ENCODE measurements at places on chromosomes 2 and 18.

GRCh38 chr2:28810384-28811285, at the start of gene SPDYA:
Gene SPDYA, plus strand, starts transcription at chr2:28810834. Its CDS starts 5,181 bp downstream, at chr2:28816015.
- DNase-seq = peak; percentile 76

- no peak for DNase-seq
These were observed 144.7 kb upstream of the STK17B start for GRCh38 chr2:196316050-196316430.

DNA sequence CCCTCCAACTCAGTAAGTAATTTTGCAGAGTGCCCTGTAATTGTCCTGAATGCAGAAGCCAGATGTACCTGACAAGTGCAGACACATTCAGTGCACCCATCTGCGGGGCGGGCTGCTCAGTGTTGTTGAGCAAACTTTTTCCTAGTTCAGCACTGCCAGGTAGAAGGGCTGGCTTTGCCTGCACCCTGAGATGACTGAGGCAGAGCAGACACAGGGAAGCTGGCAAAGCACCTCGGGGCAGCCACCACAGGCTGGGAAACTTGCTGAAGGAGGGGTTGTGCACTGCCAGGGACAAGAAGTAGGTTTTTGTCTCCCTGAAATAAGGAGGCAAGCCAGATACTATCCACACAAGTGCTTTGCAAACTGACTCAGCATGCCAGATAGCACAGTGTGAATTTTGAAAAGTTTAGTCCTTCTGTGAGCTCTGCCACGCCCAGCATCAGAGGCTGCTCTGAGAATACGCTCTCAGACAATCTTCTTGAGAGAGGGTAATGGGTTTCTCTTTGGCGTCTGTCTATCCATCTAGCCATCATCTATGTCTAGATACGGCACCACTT, 62.3 kb downstream of the SOWAHC start:
- DNase-seq = no peak

DNA sequence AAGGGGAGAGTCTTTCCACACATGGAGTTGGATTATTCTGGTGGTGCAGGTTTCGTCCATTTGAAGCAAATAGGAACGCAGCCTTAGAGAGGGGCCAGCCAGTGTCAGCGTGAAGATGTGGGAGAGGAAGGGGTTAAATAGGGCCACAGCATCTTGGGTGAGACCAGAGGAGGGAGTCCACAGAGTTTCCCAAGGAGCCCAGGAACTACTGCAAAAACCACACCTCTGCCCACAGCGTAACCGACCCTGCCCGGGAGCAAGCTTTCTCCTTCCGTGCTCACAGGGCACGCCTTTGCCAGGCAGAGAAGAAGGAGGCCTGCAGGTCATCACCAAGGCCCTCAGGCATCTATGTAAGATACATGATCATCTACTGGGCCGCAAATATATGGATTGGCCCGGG, 314.5 kb downstream of the AGAP1 start:
- no peak for DNase-seq

- DNase-seq = peak; percentile 63
These were observed 24.1 kb downstream of the USP40 start for GRCh38 chr2:233542507-233542906.

DNA sequence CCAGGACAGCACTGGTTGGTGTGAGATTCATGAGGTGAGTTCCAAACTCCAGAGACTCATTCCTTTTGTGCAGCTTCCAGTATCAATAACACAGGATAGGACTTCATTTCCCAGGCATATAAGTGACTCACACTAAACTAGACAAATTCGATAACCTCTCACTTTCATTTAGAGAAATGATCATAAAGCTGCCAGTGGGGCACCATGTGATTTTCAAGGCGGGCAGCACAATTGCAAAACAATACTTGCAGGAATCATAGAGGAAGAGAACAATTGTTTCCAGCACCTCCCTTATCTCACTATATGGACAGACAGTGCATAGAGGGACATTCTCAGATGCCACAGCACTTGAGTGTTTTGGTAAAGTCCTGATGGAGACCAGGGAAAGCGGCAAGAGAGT, 31.3 kb upstream of the DNAH7 start:
- peak; percentile 20 for DNase-seq

- no peak for DNase-seq
These were observed 41.2 kb downstream of the CTIF start for GRCh38 chr18:48580066-48580465.

- no peak for DNase-seq
These were observed 136.3 kb upstream of the CAVIN2 start for GRCh38 chr2:191983186-191983585.

GRCh38 chr2:183390109-183390508, 265.9 kb downstream of the NUP35 start:
- DNase-seq = no peak

DNA sequence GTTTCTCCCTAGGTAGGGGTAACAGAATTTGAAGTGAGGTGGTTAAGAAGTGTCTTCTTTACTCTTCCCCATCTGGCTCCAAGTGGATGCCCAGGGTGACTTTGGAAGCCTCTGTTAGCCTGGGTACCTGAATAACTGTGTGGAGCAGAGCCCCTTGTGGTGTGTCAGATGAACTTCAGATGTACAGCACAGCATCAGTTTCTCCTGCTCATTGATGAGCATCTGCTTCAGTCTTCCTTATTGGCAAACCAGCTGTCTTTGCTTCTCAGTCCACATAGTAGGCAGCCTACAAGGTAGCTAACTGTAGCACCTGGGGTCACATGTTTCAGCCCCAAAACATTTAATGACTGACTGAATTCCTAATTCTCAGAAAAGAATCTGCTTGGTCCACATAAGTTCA, 56.2 kb upstream of the ATP8B1 start:
- DNase-seq = peak; percentile 32

GRCh38 chr18:513826-514530, 13.5 kb upstream of the COLEC12 start:
- no peak for DNase-seq

DNA sequence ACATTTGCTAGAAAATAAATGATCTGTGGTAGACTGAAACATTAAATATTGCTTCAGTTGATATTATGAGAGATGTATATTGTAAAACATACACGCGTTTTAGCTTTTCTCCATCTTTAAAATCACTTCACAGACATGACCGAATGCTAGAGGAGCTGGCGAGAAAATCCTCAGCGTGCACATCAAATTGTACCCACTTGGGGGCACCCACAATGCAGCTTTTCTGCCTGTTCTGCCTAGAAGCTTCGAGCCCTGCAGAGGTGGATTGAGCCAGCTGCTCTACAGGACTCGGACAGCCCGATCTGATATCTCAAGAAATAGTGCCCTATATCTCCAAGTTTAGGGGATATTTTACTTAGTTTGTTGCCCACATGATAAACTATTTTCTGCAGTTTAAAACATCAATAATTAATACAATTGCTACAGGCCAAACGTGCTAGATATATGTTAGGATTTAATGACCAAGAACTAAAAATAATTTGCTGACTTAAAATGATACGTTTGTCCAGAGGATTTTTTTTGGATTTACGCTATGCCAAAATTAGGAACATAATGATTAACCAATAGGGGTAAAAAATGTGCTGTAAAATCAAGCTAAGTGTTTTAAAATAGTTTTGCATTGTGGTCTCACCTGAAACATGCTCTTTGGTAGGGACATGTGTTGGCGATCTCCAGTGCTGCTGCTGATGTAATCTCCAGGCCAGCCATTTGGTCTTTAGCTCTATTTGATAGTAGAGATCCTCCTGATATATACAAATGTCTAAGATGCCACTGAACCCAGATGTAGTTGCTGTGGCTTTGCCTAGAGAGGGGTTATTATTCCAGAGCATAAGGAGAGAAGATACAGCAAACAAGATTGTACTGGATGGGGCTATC, 22.3 kb upstream of the ATP5MC3 start:
- DNase-seq = peak; percentile 37

GRCh38 chr2:224545884-224546644, 39.1 kb downstream of the CUL3 start:
- peak; percentile 78 for DNase-seq

GRCh38 chr2:136051725-136052048, 66.3 kb upstream of the DARS1 start:
- DNase-seq = no peak

GRCh38 chr2:223865907-223866508, 28.6 kb upstream of the AP1S3 start:
- DNase-seq = no peak

GRCh38 chr2:224069172-224069571, 30.1 kb upstream of the SERPINE2 start:
- DNase-seq = peak; percentile 20

GRCh38 chr2:241082341-241083090, 19.6 kb downstream of the MTERF4 start:
- DNase-seq = no peak

DNA sequence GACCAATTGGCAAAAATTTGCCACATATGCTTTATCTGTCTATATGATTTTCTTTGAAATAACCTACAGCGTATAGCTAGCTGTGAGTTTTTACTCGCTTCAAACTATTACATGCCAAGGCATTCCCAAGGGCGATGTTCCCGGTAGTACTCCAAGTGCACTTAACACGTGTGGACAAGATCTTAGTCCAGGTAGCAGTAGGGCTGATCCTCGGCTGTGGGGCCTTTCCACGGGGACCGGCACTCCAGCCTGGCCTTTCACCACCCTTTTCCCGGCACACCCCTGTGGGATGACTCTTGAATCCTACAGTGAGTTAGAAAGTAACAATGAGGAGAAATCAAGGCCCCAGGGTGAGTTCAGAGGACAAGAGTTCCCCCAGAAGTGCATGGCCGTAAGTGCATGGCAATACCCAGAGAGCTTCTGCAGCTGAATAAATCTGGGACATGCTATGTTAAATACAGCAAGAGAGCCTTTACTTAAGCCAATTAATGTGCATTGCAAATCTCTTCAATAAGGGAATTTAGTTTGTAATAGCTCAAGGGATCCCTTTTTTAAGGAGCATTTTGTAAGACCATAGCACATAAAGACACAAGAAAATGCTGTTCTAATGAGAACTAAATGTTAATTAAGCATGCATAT, 26.4 kb downstream of the CHMP1B start:
- DNase-seq = no peak

DNA sequence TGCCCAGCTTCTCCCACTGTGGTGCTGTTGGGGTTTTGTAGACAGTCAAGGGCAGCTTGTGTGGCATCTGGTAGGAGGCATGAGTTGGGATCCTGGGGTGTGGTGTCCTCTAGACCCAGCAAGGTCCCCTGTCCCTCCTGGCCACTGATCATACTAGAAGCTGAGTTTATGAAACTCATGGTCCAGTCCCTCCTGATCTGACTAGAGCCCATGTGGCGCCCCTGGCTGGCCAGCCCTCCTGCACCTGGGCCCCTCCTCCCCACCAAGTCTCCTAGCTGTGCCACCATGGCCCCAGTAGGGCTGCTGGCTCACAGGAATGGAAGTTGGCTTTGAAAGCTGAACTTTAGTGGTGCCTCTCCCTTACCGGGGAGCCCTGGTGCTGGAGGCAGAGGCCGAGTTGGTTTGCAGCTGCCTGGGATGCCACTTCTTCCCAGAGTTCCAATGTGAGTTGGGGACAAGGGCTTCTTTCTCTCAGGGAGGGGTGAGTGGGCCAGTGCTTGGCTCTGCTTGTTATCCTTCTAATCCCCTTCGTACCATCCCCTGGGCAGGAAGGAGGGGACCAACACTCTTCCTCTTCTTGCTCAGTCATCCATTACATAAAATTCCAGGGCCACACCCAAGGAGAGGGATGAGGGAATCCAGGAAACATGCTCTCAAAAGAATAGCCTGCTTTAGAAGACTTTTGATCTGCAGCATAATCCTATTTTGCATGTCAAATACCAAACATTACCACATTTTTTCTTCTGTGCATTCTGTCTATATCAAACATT, 37.5 kb upstream of the HAAO start:
- no peak for DNase-seq

DNA sequence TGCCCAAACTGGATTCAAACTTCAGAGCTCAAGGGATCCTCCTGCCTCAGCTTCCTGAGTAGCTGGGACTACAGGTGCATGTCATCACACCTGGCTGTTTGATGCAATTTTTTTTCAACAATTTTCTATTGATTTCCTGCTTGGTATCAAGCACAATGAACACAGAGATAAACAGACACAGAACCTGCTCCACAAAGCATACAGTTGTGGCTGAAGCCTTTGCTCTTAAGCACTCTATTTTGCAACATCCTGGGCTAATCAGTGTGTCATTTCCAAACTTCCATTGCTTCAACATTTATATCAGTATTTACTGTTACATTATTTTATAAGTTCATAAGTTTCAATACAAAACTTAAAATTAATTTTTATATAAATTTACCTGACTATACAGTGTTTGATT, 79.4 kb downstream of the NEB start:
- no peak for DNase-seq

- DNase-seq = no peak
These were observed 6.3 kb upstream of the LTBP1 start for GRCh38 chr2:32940316-32940997.

- peak; percentile 61 for DNase-seq
These were observed 184.1 kb upstream of the RAB12 start for GRCh38 chr18:8424917-8425725.

GRCh38 chr2:33073018-33073417, 126.3 kb downstream of the LTBP1 start:
- no peak for DNase-seq

- DNase-seq = no peak
These were observed 467.4 kb upstream of the CDH20 start for GRCh38 chr18:60865801-60866200.

GRCh38 chr18:70310560-70311320, 21.9 kb downstream of the SOCS6 start:
- peak; percentile 5 for DNase-seq

DNA sequence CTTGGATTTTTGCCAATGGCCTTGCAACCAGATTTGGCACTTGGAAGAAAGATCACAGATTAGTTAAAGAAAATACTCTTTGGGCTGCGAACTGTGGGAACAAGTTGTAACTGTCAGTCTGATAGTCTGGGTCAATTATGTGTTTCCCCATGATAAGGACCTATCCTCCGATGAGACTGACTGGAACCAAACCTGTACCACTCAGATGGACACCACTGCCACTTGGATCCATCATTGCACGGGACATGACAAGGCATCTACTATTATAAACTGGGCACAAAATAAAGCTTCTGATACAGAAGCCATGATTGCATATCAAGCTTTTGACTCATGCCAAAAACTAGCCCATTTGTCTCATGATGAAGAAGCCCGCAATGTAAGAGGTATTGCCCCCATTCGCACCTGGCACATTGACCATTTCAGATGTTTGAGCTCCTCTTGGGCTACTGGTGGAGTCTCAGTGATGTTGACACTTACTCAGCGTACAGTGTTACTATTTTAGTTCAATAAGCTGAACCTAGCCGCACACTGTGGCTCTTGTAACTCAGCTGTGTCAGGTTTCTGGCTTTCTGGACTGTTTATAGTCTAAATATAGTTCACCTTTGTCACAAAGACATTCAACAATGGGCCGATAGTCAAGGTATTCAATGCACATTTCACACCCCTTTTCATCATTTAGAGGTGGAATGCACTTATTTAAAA, 179.8 kb upstream of the RBBP8 start:
- DNase-seq = no peak

GRCh38 chr2:29035016-29035745, 39.1 kb downstream of the PCARE start:
- no peak for DNase-seq

All from fibroblast of skin of right biceps (primary cell).